Nephron progenitor cell (in vitro differentiated cells): ENCODE measurements at places on chromosomes 5 and 9.

DNA sequence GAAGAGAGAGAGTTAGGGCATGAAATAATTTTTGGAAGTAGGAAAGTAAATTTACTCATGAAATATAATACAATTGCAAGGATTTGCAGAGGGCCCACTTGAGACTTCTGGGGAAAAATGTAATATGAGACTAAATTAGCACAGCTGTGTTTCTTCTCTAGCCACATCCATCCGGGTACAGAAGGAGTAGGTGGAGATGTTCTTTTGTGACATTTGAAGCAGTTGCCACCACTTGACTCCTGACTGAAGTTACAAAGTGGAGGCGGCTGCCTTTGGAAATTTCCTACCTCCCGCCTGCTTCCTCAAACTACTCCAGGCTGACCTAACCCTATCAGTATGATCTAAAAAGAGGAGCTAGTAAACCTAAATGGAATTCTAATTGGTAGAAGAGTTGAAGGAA, 58.1 kb upstream of the SHISAL2B start:
- no peak for DNase-seq
- no peak overlapping the region for H3K4me3 ChIP-seq
- no peaks in the 10 kb centered on the region for H3K27me3 ChIP-seq
- no peaks in the 10 kb centered on the region for H3K36me3 ChIP-seq

- H3K36me3 ChIP-seq: no peaks in the 10 kb centered on the region
- H3K27me3 ChIP-seq: peaks cover 4% of the 10 kb centered on the region
- peak overlapping the region; percentile 15 for H3K27ac ChIP-seq
- DNase-seq: peak; percentile 77
- H3K4me3 ChIP-seq: peak overlapping the region; percentile 51
- peaks cover 89% of the 10 kb centered on the region for H3K4me1 ChIP-seq
These were observed 11.4 kb upstream of the DAB2IP start for GRCh38 chr9:121640076-121640475.

- DNase-seq: no peak
- no peaks in the 10 kb centered on the region for H3K4me1 ChIP-seq
- H3K27ac ChIP-seq: no peak overlapping the region
- H3K36me3 ChIP-seq: peaks cover 17% of the 10 kb centered on the region
These were observed 215.0 kb downstream of the SEMA6A start for GRCh38 chr5:116359592-116359991.

GRCh38 chr5:33981408-33982162, 2.9 kb downstream of the SLC45A2 start:
- DNase-seq: no peak
- no peaks in the 10 kb centered on the region for H3K36me3 ChIP-seq
- H3K27ac ChIP-seq: no peak overlapping the region

DNA sequence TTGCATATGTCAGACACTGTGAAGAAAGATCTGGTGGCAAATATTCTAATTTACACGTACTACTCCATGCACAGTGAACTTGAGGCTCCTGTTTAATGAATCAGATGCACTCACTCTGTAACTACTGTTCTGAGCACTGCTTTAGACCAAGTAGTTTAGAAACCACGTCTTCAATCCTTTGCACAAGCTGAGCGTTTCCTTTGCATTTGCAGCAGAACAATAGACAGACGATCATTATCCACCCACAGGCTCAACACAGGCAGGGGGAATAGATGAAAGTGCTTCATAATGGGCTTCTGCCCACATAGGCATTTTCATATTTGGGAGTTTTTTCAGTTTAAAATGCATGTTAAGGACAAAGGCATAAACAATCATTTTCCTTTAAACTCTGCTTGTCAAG, 423.3 kb upstream of the ADAMTS16 start:
- H3K4me1 ChIP-seq: no peaks in the 10 kb centered on the region
- no peak overlapping the region for H3K4me3 ChIP-seq
- H3K36me3 ChIP-seq: no peaks in the 10 kb centered on the region
- DNase-seq: no peak

DNA sequence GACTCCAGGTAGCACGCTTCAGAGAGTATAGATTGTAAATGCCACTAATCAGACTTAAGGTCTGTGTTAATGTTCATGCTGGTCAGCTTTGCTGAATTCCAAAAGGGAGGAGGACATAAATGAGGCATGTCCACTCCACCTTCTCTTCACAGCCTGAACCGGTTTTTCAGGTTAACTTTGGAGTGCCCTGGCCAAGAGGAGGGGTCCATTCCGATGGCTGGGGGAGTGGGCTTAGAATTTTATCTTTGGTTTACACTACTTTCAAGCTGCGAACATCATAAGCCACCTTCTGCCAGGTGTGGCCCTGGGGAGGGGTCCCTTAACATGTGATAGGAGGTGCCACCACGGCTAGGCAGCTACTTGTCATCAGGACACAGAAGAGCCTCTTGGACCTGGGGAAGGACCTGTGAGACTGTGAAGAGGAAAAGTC, 24.2 kb downstream of the ABO start:
- H3K36me3 ChIP-seq: no peaks in the 10 kb centered on the region
- H3K4me3 ChIP-seq: no peak overlapping the region
- DNase-seq: no peak
- H3K4me1 ChIP-seq: no peaks in the 10 kb centered on the region

DNA sequence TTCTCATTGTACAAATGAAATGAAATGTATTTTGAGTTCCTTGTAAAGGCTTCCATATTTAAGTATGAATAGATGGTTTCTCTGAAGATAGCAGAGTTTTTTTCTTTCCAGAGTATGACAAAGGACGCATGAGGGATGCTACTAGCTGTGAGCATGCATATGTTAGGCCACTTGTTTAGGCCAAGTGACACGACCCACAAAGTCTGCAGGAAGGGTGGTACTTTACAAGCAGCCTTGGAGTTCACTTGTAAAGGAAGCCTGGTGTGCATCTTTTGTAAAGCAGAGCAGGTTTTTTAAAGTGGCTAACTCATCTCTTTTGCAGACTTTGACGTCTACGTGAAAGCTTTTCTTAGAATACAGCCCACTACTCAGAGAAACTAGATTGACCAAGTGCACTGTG, 300.4 kb upstream of the RFX3 start:
- no peak for DNase-seq
- peaks cover 12% of the 10 kb centered on the region for H3K4me1 ChIP-seq
- H3K36me3 ChIP-seq: peaks cover 8% of the 10 kb centered on the region
- H3K4me3 ChIP-seq: no peak overlapping the region

GRCh38 chr5:95803271-95804148, 19.0 kb downstream of the GLRX start:
- no peak overlapping the region for H3K27ac ChIP-seq
- peaks cover 48% of the 10 kb centered on the region for H3K36me3 ChIP-seq
- H3K4me1 ChIP-seq: peaks cover 16% of the 10 kb centered on the region
- H3K4me3 ChIP-seq: no peak overlapping the region

DNA sequence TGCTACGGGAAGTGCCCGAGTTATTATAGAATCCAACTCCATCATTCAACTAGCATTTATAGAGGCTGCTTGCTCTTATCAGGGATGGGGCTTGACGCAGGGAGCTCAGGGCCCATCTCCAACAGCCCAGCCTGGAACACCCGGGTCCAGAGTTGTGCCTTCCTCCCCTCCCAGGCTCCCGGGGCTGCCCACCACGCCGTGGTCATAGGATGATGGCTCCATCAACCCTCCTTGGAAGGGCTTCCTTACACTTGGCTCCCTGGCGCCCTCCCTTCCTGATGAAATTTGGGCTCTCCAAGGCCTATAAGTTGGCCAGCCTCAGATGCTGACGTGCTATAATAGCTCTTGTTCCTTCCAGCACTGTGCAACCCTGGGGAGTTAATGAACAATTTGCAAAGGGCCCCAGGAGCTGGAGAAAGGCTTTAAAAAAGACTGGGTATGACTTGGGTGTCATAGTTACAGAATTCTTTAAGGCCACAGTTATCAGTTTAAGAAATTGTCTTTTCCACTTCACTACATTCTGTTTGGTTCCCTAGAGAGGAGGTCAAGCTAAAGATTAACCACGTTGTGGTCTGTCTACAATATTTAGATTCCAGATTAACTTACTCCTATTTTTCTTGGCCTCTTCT, 42.5 kb upstream of the GADD45G start:
- peaks cover 16% of the 10 kb centered on the region for H3K4me1 ChIP-seq
- peaks cover 5% of the 10 kb centered on the region for H3K36me3 ChIP-seq
- DNase-seq: no peak
- peaks cover 15% of the 10 kb centered on the region for H3K27me3 ChIP-seq

DNA sequence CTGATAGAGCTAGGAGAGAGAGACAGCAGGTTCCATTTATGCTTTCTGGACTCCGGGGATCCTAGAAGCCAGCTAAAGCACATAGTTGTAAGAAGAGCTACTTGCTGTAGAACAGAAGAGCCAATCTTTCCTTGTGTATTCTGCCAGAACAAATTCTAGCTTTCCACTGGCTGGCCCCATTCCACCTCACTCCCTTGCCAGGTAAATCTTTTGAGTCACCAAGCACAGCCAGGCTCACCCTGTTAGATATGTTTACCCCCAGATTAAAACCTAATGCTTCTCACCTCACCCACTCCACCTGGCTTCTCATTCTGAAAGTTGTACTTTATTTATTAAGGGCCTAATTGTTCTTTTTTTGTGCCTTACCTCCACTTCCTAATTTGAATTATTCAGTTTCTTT, 48.9 kb upstream of the CHD1 start:
- no peak for DNase-seq
- no peaks in the 10 kb centered on the region for H3K4me1 ChIP-seq
- H3K27ac ChIP-seq: no peak overlapping the region

- DNase-seq: no peak
- peaks cover 5% of the 10 kb centered on the region for H3K4me1 ChIP-seq
- H3K36me3 ChIP-seq: no peaks in the 10 kb centered on the region
- no peak overlapping the region for H3K4me3 ChIP-seq
- no peak overlapping the region for H3K27ac ChIP-seq
These were observed 224.8 kb upstream of the WWC1 start for GRCh38 chr5:168066536-168067208.

DNA sequence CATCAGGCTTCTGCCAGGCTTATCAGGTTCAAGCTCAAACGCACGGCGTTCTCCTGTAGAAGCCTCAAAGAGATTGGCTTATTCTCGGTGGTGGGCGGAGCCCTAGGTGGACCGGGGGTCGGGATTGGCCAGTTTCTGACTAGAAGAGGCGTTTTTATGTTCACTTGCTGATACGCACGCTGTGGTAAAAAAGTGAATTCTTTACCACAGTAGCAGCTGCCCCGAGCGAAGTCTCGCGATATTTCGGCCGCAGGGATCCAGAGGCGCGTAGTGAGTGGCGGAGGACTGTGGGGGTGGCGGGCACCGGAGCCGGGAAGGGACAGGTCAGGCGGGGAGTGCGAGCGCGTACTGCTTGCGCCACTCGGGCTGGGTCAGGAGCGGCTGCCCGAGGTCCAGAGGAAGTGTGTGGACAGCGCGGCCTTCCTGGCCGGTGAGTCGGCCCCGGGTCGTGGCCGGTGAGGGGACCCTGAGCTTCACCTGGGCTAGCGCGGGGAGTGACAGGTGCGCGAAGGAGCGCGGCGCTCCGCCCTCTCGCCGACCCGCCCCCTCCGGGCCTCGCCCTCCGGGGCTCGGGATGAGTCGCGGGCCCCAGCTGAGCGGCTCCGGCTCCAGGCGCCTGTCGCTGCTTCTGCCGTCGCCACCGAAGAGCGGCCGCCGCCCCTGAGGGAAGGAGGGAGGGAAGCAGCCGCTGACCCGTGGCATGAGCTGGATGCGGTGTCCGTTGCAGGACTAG, at the start of gene DMXL1:
DMXL1 (plus strand) TSS at position 260 of the 733 bp plus-strand sequence. CDS start 483 bp downstream, outside the sequence.
- H3K4me3 ChIP-seq: peak within 1 kb of the TSS; percentile 93
- H3K27me3 ChIP-seq: peaks cover 3% of the 10 kb centered on the region
- H3K36me3 ChIP-seq: no peaks in the 10 kb centered on the region
- peaks cover 36% of the 10 kb centered on the region for H3K4me1 ChIP-seq
- DNase-seq: peak; percentile 98
- H3K27ac ChIP-seq: peak within 1 kb of the TSS; percentile 99

DNA sequence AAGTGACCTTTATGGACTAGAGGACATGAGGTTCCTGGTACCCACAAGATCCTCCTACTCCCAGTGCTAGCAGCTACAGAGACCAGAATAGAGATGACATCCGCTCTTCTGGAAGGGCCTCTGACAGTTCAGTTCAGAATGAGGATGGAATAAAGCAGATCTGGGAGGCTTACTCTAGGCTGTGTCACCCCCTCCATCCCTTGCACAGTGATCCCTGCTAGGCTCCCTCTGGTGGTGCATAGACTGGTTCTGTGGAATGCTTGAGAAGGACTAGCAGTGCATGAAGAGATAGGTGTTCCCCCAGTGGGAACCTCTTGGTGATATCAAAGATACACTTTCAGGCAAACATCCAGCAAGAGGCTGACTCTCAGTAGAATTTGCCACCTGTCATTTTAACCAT, 83.0 kb downstream of the NPR3 start:
- DNase-seq: no peak
- H3K27me3 ChIP-seq: peaks cover 12% of the 10 kb centered on the region
- H3K4me1 ChIP-seq: no peaks in the 10 kb centered on the region
- H3K4me3 ChIP-seq: no peak overlapping the region

DNA sequence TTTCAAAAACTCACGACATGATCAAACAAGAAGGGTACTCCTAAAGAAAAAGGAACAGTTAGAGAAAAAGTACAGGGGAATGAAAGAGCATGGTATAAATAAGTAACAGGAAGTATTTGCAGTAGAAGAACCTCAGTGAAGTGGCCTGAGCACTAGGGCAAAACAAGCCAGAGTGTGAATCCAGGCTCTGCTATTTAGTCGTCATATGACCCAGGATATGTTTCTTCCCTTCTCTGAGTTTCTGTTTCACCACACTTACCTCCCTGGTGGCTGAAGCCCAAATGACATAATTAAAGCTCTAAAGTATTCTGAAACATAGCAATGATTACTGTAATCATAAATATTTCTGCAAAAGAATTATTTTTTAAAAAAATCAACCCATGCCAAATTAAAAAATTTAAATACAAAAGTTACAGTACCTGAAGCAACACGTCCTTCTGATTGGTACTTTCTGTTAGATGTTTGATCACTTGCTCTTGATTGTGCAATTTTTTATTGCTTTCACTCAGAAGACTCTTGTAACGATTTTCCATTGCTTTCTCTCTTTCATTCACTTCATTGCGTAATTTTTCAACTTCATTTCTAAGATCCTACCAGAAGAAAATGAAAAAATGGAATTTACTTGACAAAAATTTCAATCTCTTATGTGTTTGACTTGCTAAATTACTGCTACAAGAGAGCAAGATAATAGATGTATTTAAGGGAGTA, 88.9 kb downstream of the CDK5RAP2 start:
- H3K27me3 ChIP-seq: peaks cover 5% of the 10 kb centered on the region
- no peak overlapping the region for H3K4me3 ChIP-seq
- H3K27ac ChIP-seq: no peak overlapping the region
- no peaks in the 10 kb centered on the region for H3K4me1 ChIP-seq

- no peak overlapping the region for H3K27ac ChIP-seq
- DNase-seq: no peak
- H3K36me3 ChIP-seq: no peaks in the 10 kb centered on the region
These were observed 75.5 kb upstream of the PRRC1 start for GRCh38 chr5:127441799-127442484.

DNA sequence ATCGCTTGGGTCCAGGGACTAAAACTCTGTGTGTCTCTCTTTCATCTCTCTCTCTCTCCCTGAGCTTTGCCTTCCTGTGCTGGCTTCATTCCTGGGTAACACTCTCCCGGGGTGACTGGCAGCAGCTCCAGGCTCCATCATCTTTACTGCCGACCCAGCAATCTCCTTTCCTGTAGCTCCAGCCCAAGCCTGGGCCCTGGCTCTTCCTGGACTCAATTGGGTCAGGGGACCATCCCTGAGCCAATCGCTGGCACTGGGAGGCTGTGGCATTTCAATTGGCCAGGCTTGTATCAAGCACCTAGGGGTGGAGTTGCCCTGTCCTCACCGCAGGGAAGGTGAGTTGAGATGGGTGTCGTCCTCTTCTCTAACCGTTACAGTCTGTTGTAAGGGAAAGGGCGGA, 31.9 kb downstream of the FAM240B start:
- peaks cover 85% of the 10 kb centered on the region for H3K4me1 ChIP-seq
- peak overlapping the region; percentile 13 for H3K4me3 ChIP-seq
- peaks cover 4% of the 10 kb centered on the region for H3K27me3 ChIP-seq
- H3K27ac ChIP-seq: peak overlapping the region; percentile 91
- H3K36me3 ChIP-seq: no peaks in the 10 kb centered on the region
